Stimulated activated CD4-positive, alpha-beta T cell treated with anti-CD3 and anti-CD28 coated beads, TNF-alpha, amount 100 ng/mL, for 4 hours (primary cell): ENCODE measurements at places on chromosomes 1 and 21.

DNA sequence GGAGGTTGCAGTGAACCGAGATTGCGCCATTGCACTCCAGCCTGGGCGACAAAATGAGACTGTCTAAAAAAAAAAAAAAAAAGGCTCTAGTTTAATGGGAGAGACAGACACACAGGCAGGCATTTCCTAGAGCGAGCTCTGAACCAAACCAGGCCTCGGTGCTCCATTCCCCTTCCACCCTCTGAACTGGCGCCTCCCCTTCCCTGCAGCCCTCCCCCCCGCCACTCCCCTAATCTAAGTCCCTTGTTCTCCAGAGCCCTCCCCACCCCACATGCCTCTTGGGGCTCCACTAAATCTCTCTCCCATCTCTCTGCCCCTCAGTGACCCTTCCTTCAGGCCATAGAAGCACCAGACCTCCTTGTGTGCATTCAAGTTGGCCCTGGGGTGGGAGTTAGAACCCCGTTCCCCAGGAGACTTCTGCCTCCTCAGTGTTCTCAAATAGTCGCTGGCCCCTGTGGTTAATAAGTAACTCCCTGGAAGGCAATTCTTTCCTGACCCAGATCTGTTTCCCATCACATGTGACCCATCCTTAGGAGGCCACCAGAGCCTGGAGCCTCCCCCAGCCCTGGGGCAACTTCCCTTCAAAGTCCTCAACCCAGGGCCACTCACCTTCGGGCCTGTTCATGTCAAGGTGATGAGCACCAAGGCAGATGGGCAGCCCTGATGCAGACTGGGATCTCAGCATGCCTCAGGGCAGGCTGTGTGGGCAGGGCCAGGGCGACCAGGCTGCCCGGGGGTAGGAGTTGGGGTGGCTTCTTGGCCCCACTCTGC, 42.6 kb upstream of the EPB41 start:
- no peak for DNase-seq

DNA sequence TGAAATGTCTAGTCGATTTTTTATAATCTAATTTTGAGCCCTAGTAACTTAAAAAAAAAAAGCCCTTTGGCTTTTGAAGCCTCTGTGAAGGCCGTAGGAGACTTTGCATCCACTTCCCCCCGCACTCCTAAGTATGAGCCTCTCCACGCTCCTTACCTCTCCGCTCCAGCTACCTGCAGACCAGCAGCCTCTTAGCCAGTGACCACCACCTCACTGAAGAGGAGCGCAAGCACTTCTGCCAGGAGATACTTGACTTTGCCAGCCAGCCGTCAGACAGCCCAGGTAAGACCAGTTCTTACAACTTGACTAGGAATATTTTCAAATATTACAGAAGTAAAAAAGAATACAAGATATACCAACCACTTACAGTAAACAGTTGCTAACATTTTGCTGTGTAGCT, 27.4 kb upstream of the PWP2 start:
- DNase-seq, result no peak

GRCh38 chr1:102120910-102121309, 124.2 kb upstream of the OLFM3 start:
- DNase-seq, result no peak

- no peak for DNase-seq
Observed at GRCh38 chr1:230243583-230244353, 176.7 kb downstream of the GALNT2 start.

DNA sequence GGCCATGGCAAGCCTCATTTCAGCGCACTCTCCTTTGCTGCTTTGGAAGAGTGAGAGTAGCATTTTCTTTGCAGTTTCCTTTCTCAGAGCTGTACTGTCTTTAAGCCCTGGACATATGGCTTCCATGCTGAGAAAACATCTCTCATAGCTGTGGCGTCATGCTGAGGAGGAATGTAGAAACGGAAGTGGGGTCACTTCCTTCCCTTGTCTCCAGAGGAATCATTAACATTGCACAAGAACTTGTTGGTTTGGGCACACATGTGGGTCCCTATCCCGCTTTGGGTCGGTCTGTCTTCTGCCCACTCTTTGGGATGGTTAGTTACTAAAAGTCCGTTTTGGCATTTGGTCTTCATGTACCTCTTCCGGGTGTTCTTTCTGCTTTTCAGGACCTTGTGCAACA, 5.6 kb downstream of the MFN2 start:
- no peak for DNase-seq

DNA sequence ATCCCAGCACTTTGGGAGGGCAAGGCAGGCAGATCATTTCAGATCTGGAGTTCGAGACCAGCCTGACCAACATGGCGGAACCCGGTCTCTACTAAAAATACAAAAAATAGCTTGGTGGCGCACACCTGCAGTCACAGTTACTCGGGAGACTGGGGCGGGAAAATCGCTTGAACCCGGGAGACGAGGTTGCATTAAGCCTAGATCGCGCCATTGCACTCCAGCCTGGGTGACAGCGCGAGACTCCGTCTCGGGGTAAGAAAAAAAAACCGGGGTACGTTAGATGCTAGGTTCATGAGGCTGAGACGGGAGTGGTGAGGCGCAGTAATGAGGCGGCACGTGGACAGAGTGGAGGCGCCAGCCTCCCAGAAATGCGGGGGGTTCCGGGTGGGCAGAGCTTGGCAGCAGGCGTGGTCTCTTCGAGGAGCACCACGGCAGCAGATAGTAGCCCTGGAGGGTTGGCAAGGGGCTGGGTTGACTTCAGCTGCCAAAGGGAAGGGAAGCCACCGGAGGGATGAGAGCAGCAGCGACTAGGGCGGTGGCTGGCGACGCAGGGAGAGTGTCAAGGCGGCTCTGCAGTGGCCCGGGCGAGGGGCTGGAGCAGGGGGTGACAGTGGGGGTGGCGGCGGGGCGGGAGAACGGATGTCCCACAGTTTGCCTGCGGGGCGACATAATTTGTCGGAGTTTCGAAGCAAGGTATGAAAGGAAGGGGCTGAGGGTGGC, 832 bp downstream of the MRPL20 start:
- DNase-seq, result no peak
